ENCODE measurements at places on chromosomes 2 and 18. TPM values are rescaled to one million over a fixed set of nuclear protein-coding genes. Genes with fewer than 3 reads are reported as not detected.

ABCB11 gene
- 0.06 TPM for total RNA-seq

PMS1 gene
- total RNA-seq = 27.7 TPM

INHBB gene
- total RNA-seq = 0.82 TPM

FOSL2 gene
- 59.0 TPM for total RNA-seq

IL1R1 gene
- total RNA-seq = 18.5 TPM

NGEF gene
- total RNA-seq = 1.7 TPM

HTR2B gene
- total RNA-seq = 16.9 TPM

GDF7 gene
- total RNA-seq = 14.5 TPM
